ENCODE measurements at places on chromosomes 4 and X.
A peak's percentile ranks its signal among the peaks of the same experiment; 100 is the strongest.

DNA sequence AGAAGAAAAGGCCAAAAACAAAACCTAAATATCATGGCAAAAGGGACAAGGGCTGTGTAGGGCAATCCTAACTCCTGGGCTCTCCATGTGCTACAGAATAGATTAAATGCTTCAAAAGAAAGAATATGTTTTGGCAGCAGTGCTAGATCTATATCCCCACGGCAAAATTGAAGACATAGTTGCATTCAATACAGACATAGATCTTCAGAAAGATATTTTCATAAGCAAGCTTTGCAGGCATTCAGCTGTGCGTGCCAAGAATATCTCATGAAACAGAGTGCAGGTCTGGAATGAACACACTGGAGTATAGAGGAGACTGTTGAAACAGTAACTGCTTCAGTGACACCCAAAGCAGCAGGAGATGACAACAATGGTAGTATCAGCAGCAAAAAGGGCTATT lies 1476.9 kb downstream of the ARAP2 start:
- no peak for DNase-seq

GRCh38 chr4:123121241-123121907 lies 199.0 kb upstream of the NUDT6 start:
- DNase-seq, result peak; percentile 24

GRCh38 chr4:101244349-101244748 lies 103.0 kb downstream of the PPP3CA start:
- DNase-seq, result no peak

DNA sequence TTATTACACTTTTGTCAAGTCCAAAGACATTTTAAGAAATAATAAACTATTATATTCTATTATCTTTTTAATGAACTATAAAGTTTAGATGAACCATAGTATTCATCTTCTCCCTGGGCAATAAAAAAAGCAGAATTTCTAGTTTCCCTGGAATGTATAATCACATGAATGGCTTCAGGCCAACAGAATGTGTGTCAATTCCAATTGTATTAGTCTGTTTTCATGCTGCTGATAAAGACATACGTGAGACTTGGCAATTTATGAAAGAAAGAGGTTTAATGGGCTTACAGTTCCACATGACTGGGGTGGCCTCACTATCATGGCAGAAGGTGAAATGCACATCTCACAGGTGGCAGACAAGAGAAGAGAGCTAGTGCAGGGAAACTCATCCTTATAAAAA lies 70.7 kb upstream of the ANXA10 start:
- no peak for DNase-seq

DNA sequence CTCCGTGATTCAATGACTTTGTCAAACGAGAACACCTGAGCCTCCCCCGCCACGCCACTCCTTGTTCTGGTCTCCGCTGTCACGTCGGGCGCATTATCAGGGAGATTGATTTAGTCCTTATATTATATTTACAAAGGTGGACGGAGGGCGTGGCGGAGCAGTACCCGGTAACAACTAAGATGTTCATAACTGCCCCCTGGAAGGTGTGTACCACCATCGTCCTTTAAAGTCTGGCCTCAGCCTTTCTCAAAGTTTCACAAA lies 284.2 kb downstream of the PACRGL start:
- DNase-seq, result no peak

GRCh38 chrX:43456906-43457305 lies 199.2 kb upstream of the MAOA start:
- DNase-seq, result no peak

DNA sequence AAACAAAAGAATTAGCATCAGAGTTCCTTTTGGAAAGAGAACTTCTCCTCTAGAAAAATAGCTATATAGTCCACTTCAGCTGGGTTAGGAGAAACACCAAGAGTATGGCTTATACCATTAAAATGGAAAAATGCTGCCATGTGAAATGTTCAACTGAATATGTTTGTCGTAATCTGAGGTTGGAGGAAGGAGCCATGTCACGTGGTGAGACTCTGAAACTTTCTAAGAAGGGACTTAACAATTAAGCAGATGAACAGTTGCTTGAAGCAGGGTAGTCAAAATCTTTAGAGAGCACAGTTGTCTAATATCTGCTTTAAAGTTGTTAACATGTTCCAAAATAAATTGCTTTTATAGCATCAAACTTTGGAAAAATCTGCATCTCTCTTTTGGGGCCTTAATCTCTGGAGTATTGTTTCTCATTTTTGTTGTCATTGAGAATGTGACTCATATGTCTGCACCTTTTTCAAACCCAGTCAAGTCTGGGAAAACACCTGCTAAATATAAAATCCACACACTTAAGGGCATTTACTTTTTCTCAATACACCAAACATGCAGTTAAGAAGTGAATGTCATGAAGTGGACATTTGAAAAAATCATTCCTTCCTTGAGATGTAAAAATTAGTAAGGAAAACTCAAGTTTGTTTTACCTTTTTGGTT lies 168.8 kb upstream of the PDE5A start:
- DNase-seq, result no peak

GRCh38 chrX:538311-538710 lies 92.3 kb upstream of the SHOX start:
- DNase-seq, result no peak

DNA sequence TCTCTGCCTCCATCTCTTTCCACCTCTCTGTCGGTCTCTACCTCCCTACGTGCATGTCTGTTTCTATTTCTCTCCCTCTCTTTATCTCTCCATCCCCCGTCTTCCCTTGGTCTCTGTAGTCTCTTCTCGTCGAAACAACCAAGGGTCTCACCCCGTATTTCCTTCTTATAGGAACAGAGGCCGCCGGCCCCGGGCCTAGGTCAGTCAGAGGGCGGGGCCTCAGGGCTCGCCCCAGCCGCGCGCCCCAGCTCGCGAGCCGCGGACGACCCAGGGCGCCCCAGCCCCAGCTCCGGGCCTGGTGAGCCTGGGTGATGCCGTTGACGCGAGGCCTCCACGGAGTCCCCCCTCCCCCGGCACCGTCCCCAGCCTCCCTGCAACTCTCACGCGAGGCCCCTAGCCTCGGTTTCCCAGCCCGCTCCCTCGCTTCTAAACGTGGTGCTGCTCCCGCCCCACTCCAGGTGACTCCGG lies 6.6 kb downstream of the TIMM17B start:
- peak; percentile 15 for DNase-seq

DNA sequence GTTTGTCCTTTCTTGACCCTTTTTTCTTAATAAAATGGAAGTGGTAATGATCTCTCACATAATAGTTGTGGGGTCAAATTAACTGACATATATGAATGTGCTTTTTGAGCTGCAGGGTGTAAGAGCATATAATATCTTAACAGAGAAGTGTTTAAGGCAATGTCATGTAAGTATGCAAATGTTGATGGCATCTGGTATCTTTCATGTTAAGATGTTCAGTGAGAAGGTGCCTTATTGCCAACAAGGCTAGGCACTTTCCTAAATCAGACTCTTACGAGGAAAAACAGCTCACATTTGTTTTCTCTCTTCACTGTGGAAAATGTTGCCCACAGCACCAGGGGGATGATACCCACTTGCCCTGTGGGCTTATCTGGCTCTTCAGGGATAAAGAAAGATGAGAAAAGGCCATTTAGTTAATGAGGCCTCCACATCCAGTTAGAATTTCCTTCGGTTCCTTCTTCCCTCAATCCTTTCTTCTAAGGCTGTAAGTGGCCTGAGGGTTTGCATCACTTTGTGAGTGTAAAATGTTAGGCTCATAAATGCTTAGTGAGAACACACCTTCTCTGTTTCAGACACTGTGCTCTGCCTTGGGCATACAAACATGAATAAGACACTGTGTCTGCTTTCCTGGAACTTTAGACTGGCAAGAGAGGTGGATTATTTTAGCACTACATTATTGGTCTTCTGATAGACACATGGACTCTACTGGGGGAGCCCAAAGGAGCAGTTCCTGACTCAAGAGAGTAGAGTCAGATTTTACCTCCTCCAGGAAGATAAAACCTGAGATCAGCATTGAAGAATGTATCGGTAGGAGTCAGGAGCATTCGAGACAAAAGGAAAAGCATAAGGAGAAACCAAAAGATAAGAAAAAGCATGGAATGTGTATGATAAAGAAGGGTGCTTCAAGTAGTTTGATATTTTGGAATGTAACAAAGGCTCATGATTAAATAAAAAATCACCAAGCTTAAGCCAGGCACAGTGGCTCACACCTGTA lies 135.5 kb downstream of the SOWAHB start:
- no peak for DNase-seq

- no peak for DNase-seq
Observed at GRCh38 chr4:155415662-155416061, 38.9 kb upstream of the MAP9 start.

- no peak for DNase-seq
Observed at GRCh38 chr4:68606240-68606639, 30.1 kb upstream of the UGT2B17 start.

DNA sequence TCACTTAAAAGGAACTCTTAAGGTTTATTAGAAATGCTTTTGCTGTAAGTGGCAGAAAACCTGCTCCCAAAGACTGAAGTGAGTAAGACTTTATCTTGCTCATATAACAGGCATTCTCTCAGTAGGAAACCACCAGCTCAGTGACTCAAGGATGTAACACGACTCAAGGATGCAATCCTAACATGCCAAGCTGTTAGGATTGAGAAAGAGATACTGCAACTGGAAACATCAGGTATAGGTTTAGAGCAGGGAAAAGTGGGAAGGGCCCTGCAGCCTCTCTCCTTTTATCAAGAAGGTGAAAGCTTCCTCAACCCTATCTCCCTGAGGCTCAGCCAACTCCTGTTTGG lies 11.9 kb upstream of the SLC9A7 start:
- DNase-seq, result peak; percentile 91

GRCh38 chrX:40383360-40383759 lies 197.4 kb upstream of the ATP6AP2 start:
- DNase-seq, result no peak

DNA sequence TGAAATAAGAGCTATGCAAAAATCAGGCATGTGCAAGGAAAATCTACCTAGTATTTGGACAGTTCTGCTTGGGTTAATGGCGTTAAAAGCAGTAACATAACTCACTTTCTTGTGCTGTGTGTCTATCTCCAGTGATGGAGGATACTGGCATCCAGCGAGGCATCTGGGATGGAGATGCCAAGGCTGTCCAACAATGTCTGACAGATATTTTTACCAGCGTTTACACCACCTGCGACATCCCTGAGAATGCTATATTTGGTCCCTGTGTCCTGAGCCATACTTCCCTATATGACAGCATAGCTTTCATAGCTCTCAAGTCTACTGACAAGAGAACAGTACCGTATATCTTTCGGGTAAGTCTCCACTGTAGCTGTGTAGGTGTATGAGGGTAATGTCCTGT lies 2.6 kb downstream of the PRDM8 start:
- no peak for DNase-seq

DNA sequence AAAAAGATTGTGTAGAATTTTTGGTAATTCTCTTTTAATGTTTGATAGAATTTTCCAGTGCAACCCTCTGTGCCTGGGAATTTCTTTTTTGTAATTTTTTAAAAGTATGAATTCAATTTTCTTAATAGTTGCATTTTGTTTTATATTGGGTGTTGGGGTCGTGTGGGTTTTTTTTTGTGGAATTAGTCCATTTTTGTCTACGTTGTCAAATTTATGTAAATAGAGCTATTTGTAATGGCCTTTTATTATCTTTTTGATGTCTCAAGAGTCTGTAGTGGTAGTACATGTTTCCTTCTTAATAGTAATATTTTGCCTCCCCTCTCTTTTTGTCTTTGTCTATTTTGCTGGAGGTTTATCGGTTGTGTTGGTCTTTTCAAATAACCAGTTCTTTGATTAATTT lies 64.4 kb downstream of the F11 start:
- DNase-seq, result no peak

DNA sequence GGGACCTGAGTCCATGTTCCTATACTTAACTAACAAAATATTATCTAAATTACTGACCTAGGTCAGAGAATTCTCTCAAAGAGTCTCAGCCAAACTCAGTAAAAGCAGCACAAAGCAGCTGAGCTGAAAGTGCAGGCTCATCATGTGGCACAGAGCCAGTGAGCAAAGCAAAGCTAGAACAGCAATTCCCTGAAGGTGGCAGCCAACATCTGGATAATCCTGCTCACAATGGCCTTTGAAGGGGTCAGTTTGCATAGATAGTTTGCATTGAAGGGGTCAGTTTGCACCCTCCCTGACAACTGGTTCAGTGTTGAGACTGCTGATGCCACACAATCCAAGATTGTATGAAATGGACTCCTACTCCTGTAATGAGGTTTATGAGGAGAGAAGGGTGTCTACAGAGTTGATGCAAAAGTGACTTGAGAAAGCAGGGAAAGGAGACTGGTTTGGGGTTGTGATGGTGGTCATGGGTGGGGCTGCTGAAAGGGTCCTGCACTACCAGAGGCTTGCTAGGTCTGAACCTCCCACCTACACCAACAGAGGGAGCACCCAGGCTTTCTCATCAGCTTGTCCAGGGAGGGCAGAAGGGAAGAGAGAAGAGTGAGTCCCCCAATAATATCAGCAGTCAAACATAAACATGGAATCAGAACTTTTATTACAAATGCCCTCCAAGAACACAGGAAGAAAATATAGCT lies 39.7 kb downstream of the TRIM61 start:
- peak; percentile 79 for DNase-seq

DNA sequence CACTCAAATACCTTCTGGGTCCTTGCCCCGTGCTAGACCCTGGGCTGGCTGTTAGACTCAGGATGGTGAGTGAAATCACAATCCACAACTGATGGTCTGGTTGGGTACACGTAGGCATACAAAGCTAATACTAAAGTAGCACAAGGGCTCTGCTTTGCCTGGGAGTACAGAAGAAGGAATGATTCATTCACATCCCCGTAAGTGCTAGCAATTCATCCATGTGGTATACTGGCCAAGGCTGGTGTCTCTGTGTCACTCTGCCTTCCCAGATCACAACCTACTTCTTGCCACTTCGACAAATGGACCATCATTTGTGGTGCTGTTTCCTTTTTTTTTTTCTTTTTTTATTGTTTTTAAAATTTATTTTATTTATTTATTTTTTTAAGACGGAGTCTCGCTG lies 19.7 kb upstream of the RBM47 start:
- no peak for DNase-seq

DNA sequence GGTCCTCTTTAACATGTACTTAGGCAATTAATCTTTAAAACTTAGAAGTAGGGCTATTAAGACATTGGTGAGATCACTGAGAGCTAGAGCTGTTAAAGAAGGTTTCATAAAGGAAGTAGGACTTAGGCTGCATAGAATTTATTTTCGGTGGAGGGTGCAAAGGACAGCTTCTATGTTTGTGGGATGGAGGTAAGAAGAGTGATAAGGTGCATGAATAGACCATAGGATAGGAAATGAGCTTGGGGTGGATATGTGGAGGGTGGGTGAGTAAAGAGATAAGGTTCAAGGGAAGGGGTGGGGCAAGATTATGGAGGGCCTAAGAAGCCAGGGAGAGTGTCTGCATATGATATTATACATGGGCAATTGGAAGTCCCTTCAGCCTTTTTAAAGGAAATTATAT lies 15.9 kb downstream of the RTL9 start:
- no peak for DNase-seq

GRCh38 chr4:15470128-15470475 lies 420 bp downstream of the CC2D2A start:
- DNase-seq, result peak; percentile 33
